ENCODE measurements at places on chromosomes 5 and 9.

DNA sequence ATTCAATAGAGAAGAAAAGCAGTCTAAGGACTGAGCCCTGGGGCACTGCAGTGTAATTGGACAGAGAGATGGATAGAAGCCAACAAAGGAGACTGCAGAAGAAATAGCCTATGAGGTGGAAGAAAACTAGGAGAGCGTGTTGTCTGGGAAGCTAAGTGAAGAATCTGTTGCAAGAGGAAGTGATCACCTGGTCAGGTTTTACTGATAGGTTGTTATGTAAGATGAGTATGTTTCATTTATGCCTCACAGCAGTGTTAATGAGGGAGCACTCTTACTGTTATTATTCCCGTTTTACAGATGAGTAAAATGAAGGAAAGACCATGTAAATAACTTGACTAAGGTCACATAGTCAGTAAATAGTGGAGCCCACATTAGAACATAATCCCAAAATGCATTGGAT lies 80.0 kb upstream of the GRHPR start:
- DNase-seq: no peak

GRCh38 chr5:22736443-22737003 lies 116.6 kb downstream of the CDH12 start:
- DNase-seq: no peak

DNA sequence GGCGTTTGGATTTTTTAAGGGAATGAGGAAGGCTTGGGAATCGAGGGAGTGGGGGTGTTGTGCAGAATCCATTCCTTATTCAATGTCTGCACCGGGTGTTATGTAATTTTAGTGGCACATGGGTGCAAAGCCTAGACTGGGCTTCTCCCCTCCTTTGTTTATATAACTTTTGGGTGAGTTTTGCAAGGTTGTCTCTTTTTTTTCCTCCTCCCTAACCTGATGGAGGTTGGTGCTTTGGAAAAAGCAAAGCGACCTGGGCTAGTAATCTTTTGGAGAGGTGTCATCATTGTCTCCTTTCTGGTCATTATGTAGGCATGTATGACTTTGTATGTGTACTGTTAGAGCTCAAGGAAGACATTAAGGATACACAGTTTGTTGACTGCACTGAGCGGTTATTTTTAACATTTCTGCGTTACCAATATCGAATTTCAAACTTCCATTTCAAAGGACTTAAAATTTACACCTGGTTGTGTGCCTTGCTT lies 3.1 kb downstream of the SMARCA2 start:
- no peak for DNase-seq

GRCh38 chr5:16544607-16545374 lies 72.0 kb downstream of the RETREG1 start:
- no peak for DNase-seq

DNA sequence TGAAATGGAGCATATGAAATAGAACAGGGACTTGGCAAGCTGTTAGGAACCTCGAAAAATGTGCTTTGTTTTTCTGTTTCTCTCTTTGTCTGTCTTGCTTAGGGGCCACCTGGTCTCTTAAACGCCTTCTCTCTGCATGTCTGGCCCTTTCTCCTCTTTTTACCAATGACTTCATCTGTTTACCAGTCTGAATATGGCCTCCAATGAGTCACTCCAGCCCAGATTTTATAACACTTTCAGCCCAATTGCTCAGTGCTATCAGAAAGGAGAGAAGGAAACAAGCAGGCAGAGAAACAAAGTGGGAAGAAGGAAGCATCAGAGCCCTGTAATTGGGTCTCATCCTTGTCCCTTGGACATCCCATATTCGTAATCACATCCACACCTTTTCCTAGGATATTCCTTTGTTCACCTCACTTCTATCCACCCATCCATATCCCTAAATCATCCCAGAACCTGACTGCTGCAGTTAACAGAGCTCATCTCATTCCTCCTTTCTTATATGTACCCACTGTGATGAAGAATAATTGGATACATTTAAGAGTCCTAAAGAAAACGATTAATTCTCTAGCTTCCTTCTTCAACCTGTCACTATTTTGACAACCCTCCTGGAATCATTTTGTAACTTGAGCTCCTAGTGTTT lies 151.8 kb upstream of the GPR151 start:
- no peak for DNase-seq

- no peak for DNase-seq
These were observed 92.8 kb upstream of the LRRTM2 start for GRCh38 chr5:138967791-138968448.

GRCh38 chr9:124580186-124580585 lies 73.0 kb upstream of the NR5A1 start:
- DNase-seq: no peak

GRCh38 chr9:132995879-132996278 lies 17.4 kb downstream of the GFI1B start:
- no peak for DNase-seq

DNA sequence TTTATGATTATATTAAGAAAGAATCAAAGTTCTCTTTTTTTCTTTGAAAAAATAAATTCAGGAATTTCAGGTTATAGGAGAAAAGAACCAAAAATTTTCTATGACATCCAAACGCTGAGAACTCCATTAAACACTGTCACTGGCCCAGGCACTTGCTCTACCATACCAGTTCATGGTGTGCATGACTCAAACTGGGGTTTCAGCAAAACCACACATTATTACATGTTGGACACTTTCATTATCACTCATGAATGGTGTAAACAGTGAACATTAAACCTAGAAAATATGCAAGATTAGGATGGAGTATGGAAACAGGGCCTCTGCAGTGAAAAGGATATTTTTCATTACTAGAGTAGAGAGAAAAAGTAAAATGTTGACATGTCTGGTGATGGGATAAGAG lies 369.9 kb upstream of the FAM174A start:
- no peak for DNase-seq

DNA sequence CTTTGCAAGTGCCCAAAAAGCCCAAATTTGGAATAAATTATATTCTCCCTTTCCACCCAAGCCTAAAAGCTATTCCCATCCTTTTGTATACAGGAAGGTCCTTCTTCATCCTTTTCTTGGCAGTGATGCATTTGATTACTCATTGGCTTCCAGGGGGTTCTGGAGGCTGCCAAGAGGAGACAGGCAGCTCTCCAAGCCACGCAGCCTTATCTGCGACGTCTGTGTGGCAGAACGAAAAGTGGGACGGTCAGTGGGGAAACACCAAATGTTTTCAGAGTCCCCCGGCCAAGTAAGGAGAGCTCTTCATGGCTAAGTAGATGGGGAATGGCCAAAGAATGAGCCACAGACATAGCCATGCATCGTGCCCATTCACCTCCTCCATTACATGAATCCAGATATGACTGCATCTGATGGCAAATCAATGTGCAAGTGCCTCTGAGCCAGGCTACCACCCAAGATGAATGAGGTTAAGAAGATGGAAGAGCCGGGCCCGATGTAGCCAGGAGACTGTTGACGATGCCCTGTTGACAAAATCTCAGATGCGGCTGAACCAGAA lies 12.1 kb downstream of the ADAM19 start:
- no peak for DNase-seq

GRCh38 chr5:93476251-93476742 lies 104.7 kb downstream of the NR2F1-AS1 start:
- DNase-seq: no peak

- no peak for DNase-seq
These were observed 4.2 kb upstream of the PTGES start for GRCh38 chr9:129757045-129757444.

Data from activated T-helper 1 cell treated with Interleukin-2 at 50 U/mL for 16 hours (primary cell).